ENCODE measurements at places on chromosomes 7 and 10.
A peak's percentile ranks its signal among the peaks of the same experiment; 100 is the strongest.

DNA sequence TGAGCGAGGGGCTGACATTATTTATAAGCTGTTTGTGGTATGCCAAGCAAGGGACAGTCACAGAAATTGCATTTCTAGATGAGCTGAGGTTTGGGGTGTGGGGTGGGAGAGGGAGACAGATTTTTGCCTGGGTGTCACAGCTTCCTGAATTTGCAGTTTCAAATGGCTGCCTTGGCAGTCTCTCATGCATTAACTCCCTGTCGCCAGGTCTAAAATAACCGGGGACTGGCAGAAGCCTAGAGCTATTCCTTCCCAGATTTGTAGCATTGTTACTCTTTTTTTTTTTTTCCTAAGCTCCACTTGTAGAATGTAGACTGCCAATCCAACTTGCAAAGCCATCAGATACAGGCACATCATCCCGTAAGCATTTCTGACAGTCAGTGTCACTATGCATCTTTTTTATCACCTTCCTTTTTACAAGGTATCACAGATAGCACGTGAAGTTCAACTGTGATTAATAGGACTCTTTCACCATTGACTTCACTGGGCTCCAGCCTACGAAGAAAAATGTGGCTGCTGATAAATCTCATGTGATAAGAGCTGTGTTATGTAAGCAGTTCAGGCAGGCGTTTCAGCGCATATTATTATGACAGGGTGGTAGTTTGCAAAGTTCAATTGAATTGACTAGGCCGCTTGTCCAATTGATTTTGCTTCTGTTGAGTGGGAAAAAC lies 130.7 kb upstream of the CELF2 start:
- no peak for DNase-seq

GRCh38 chr7:34361663-34362250 lies 296.3 kb upstream of the NPSR1 start:
- DNase-seq = no peak

DNA sequence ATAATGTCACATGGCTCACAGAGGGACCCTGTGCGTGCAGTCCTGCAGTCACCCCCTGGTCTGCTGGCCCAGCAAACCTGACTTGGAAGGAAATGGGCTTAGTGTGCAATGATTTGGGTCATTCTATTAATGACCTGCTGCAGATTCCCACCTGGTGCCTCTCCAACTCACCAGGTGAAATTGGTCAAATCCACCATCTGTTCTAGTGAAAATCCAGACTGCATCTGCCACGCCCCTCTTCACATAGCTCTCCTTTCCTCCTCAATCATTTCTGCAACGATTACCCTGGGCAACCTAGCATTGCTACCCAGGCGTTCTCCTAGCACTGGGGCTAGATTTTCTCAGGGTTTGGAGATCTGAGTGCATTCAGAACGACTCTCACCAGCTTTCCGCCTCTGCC lies 29.4 kb downstream of the SRRM3 start:
- DNase-seq = no peak

GRCh38 chr7:77935652-77936348 lies 137.2 kb downstream of the PHTF2 start:
- DNase-seq = no peak

DNA sequence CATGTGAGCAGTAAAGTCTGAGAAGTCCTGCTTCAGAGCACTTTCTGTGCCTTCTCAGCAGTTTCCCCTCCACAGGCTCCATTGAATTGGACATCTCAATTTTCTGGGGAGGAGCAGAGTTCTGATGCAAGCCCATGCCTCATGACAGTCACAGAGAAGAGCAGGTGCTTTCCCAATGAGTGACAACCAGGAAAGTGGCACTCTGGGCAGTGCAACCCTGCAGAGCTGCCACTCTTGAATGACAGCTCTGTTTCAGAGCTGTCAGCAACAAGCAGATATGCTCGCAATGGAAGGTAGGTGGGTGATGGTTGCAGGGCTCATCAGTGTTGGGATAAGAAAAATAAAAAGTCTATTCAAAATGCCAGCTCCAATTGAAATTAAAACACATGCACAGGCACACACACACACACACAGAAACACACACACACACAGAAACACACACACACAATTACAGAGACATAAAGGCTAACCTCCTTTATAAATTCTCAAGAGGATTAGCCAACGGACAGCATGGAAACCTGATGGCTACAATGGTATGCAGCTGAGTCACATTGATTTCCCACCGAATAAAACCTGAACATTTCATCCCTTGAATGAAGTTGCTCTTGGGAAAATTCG lies 50.5 kb downstream of the C10orf67 start:
- no peak for DNase-seq

DNA sequence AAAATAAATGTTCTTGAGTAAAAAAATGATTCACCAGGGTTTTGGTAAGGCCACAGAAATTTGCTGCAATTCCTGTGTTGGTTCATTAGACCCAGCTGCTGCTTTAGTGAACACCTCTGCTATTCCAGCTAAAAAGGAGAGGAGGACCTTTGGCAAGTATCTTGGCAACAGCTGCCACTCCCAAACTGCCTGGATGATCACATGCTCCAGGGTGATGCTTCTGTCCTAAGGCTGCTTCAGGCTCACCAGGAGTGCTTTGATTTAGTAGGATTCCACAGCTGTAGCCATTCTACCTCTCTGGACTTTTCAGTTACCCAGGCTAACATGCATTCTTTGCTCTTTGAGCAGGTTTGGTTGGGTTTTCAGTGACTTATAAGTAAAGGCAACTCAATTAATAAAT lies 82.6 kb upstream of the NPVF start:
- no peak for DNase-seq

DNA sequence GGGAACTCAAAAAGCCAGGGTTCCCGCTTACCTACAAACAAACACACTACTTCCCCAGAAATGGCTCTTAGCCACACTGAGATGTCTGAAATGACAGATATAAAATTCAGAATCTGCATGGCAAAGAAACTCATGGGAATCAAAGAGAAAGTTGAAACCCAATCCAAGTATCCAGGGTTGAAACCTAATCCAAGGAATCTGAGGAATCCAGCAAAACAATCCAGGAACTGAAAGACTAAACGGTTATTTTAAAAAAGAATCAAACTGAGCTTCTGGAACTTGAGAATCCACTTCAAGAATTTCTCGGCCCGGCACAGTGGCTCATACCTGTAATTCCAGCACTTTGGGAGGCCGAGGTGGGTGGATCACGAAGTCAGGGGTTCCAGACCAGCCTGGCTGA lies 568.8 kb downstream of the POM121L12 start:
- no peak for DNase-seq

- peak; percentile 80 for DNase-seq
Measured at GRCh38 chr7:19024261-19024660, 93.2 kb downstream of the TWIST1 start.

- no peak for DNase-seq
Measured at GRCh38 chr10:123149568-123150270, 1.8 kb downstream of the HMX2 start.

DNA sequence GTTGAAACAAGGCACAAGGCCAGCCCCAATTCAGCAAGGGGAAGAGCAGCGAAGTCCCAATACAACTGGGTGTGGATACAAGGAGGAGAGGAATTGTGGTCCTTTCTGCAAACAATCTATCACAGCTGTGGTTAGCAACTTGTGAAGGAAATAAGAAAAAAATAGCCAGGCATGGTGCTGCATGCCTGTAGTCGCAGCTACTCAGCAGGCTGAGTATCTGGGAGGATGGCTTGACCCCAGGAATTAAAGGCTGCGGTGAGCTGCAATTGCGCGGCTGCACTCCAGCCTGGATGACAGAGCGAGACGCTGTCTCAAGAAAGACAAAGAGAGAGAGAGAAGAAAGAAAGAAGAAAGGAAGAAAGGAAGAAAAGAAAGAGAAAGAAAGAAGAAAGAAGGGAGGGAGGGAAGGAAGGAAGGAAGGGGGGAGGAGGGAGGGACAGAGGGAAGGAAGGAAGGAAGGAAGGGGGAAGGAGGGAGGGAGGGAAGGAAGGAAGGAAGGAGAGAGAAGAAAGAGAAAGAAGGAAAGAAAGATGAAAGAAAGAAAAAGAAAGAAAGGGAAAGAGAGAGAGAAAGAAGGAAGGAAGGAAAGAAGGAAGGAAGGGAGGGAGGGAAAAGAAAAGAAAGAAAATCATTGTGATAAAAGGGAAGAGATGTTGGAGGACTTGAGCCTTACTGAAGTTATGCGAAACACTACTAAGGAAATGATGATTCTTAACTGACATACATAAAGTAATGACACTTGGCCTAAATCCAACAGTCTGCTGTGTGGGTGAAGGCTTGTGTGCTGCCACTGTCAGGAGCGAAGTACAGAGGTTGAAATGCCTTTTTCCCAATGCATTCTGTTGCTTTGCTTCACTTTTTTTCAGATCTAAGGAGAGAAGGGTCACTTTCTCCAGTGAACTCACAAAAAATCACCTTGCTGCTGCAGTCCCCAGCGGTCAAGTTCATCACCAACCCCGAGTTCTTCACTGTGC lies 117.0 kb upstream of the STK17A start:
- no peak for DNase-seq

DNA sequence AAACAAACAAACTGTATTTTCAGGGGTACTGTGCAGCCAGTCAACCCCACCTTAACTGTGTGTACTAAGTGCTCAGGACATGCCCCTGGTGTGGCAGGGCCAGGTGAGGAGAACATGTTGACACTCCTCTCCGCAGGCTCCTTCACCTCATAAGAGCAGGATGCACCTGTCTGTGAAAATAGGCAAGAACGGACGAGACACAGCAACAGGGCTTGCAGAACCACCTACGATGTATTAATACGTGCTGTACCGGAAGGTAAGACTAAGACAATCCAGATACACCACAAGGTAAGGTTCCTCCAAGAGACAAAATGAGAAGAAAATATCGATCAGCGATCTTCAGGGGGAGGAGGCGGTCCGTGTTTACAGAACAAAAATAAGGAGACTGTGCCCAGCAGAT lies 65.8 kb upstream of the CAMK2B start:
- DNase-seq = no peak

GRCh38 chr7:150660939-150661613 lies 24.4 kb upstream of the GIMAP2 start:
- no peak for DNase-seq

DNA sequence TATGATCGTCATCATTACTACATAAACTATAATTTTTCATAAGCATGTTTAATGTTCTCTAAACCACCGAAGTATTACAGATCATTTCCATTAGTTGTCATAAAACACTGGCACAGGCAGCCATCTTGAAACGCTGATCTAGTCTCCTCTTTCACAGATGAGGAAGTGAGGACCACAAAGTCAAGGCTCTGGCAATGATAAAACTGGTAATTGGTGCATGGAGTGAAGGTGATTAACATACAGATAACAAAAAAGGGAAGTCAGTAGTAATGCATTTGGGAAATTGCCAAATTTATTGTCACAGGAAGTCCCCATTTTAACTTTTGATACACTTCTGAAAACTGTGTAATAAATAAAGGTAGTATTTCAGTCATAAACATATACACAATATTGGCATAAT lies 49.3 kb downstream of the FBXL13 start:
- DNase-seq = no peak

DNA sequence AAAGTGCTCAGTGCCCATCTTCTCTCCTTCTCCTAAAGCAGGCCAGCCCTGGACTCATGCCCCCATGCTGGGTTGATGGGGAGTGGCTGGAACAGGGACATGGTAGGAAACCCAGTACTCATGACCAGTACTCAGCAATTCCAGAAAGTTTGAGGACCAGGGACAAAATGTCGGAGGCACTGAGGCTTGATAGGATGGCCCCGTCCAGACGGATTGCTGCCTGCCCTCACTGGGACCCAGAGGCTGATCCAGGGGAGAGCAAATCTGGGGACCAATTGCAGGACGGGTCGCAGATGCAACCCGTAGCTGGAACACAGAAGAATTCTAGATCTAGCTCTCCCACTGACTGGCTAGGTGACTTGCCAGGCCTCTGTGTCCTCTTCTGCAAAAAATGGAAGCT lies 5.1 kb downstream of the ZCCHC24 start:
- DNase-seq = no peak

DNA sequence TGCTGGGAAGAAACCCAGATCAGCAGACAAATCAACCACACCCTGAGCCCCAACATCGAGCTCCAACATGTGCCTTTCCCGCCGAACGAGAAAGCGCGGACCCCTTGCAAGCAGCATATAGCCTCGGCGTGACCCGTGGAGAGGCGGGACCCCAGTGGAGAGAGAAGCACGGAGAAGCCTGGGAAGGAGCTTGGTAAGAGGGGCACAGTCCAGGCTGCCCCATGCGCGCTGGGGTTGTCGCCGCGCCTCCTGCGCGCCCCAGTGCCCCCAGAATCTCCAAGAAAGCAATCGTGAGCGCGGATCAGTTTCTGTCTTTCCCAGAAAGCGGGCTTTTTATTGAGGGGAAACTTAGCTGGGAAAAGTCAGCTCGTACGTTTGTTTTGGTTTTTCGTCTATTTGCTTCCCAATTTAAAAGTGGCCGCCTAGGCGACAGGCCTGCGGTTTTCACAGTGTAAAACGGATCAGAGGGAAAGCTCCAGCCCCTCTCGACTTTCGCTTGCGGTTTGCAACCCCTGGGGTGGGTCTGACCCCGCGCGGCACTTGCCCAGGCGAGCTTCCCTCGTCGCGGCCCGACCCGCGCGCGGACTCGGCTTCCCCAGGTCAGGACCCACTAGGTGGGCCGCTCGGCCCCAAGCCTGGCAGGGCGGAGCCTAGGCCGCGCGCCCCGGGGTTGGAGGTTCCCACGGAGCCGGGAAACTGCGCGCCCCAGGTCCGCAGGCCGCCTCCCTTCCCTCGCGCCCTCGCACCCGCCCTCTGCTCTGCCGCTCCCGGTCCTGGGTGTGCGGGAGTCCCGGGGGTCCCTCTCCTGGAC lies 31.1 kb downstream of the SKIDA1 start:
- DNase-seq = no peak

DNA sequence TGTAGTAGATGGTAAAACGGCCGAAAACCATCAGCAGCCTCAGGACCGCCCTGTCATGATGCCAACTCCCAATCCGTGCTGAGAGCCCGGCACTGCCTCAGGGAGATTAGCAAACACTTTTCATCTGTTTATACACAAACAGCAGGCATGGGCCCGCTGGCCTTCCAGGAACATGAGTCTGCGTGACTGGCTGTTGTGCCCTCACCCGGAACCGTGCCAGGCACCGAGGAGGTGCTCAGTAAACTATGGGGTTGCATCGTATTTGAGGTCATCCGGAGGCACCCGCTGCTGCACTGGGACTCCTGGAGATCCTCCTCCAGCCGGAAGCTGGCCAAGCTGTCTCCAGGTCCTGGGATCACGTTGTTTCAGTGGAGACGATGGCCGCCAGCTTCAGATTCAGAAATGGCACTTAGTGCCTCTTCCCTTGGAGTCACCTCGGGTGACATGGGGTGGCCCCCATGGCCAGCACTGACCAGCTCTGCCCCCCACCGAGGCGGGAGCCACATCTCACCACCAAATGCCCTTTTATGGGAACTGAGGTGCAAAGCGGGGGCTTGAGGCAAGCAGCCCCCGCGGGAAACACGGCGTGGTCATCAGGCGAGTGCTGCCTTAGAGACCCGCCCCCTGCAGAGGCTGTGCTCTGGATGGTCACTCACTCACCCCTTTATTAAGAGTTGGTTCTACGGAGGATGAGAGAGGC lies 585.9 kb downstream of the PTPRN2 start:
- no peak for DNase-seq

Measured in AG09309 (cell line).